ENCODE measurements at places on chromosomes 12 and 14. TPM values are rescaled to one million over a fixed set of nuclear protein-coding genes. Genes with fewer than 3 reads are reported as not detected.
A peak's percentile ranks its signal among the peaks of the same experiment; 100 is the strongest.

- peak overlapping the region; percentile 38 for H3K27ac ChIP-seq
- H3K27me3 ChIP-seq, result no peaks in the 10 kb centered on the region
- peaks cover 16% of the 10 kb centered on the region for H3K36me3 ChIP-seq
- H3K4me3 ChIP-seq, result no peak overlapping the region
- DNase-seq, result no peak
These were observed 7.9 kb downstream of the WDR89 start for GRCh38 chr14:63633801-63634200.

LPAR5 gene
- polyA plus RNA-seq, result 37.0 TPM

- no peak for DNase-seq
- H3K27me3 ChIP-seq, result peaks cover 40% of the 10 kb centered on the region
- H3K36me3 ChIP-seq, result peaks cover 6% of the 10 kb centered on the region
These were observed 58.1 kb upstream of the GRIP1 start for GRCh38 chr12:66736931-66737330.

DNA sequence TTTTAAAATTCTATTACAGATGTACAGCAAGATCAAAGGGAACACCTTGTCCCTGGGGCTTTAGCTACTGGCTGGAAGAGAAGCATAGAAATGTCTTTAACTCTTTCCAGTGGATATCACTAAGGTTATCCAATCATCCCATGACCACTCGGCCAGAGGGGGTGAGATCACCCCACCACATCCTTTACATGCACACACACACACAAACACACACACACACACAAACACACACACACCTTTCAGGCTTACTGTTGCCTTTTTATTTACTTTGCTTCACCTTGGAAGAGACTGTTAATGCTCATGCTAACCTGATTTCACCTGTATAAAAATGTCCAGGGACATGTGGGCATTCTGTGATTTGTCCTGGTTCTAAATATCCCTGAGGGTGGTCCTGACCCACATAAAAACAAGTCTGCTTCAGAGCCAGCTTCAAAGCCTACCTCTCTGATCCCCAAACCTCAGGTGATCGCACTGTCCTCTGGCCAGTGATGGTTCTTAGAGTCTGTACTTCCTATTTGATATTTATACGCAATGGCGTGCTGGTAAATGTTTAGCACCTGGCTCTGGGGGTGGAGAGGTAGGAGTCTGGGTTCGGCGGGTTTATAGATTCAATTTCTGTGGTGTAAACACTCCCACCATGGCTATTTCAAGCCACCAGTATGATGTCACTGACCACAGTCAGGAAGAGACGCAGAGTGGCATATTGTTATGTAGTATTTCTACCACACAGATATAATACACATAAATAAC is 166.1 kb upstream of the EEA1 start:
- H3K4me1 ChIP-seq, result peaks cover 15% of the 10 kb centered on the region
- H3K4me3 ChIP-seq, result no peak overlapping the region
- no peaks in the 10 kb centered on the region for H3K36me3 ChIP-seq
- no peaks in the 10 kb centered on the region for H3K27me3 ChIP-seq

GRCh38 chr12:57781801-57782200 is 786 bp upstream of the TSFM start:
- no peaks in the 10 kb centered on the region for H3K36me3 ChIP-seq
- peak overlapping the region; percentile 96 for H3K27ac ChIP-seq
- peaks cover 16% of the 10 kb centered on the region for H3K4me1 ChIP-seq

CLEC1A gene
- not detected for polyA plus RNA-seq

- H3K27ac ChIP-seq, result no peak overlapping the region
- no peaks in the 10 kb centered on the region for H3K27me3 ChIP-seq
- peaks cover 9% of the 10 kb centered on the region for H3K36me3 ChIP-seq
- DNase-seq, result no peak
- peaks cover 49% of the 10 kb centered on the region for H3K4me1 ChIP-seq
These were observed 58.9 kb downstream of the NCOR2 start for GRCh38 chr12:124508381-124509079.

DNA sequence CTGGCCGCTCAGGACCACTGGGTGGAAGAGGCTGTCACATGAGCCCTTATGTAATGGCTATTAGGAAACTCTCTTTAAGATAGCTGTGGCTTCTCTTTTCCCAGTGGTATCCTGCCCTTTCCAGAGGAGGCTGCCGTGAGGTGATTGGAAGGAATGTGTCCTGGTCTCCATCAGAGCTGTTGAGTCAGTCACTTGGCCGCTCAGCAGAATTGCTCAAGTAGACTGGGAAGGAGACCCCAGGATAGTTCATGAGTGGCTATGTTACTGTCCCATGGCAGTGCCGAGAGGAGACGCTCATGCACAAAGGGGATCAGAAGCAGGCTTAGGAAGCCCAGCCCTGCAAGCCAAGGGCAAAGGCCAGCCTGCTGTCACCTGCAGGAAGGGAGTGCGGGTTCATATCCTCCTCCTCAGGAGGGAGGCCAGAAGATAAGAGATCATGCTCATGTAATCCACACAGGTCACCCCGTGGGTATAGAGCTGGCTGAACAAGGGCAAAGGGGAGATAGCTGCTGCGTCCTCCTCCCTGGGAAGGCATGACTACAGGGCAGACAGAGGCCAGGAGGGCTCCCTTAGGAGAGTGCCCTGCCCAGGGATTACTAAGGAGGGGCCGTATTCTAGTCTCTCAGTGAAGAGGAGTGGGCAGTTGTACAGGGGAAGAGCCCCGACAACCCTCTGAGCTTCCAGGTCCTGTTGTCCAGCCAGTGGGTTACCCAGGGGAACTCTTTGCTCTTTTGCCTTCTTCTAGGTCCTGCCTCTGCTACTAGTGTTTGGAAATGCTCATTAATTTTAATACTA is 137.0 kb upstream of the MAX start:
- peaks cover 12% of the 10 kb centered on the region for H3K36me3 ChIP-seq
- no peak for DNase-seq
- no peak overlapping the region for H3K4me3 ChIP-seq

FAM90A1 gene
- not detected for polyA plus RNA-seq

GRCh38 chr14:68306265-68306933 is 486.5 kb downstream of the ZFP36L1 start:
- no peaks in the 10 kb centered on the region for H3K27me3 ChIP-seq
- peak overlapping the region; percentile 77 for H3K27ac ChIP-seq
- H3K4me3 ChIP-seq, result peak overlapping the region; percentile 4

GRCh38 chr12:108282676-108283075 is 56.4 kb downstream of the CMKLR1 start:
- no peak overlapping the region for H3K4me3 ChIP-seq
- H3K27me3 ChIP-seq, result peaks cover 23% of the 10 kb centered on the region
- DNase-seq, result no peak
- H3K36me3 ChIP-seq, result no peaks in the 10 kb centered on the region
- H3K4me1 ChIP-seq, result peaks cover 7% of the 10 kb centered on the region

DNA sequence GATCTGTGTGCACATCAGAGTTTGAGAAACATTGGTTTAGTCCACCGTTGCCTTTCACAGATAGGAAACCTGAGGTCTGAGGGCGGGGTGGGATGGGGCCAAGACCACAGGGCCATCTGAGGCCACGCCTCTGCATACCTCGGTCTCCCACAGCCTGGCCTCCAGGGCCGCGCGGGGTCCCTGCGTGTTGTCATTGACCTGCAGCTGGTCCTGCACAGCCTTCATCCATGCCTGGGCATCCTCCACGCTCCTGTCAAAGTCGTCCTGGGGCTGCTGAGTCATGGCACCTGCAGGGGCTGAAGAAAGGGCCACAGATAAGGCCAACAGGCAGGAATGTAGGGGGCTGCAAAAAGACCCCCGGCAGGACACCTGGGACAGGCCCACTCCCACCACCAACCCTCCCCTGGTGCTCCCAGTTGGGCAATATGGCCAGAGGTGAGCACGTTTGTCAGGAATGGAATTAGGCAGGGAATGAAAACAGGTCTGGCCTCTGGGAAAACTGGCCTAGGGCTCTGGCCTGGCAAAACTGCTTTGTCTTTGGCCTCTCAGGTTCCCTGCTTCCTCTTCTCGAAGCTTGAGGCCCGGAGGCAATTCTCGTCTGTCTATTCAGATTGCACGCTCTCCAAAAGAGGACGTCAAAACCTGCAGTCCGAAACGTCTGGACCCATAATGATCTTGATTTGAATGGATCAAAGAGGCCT is 40.8 kb downstream of the SYNE3 start:
- peaks cover 47% of the 10 kb centered on the region for H3K4me1 ChIP-seq
- H3K4me3 ChIP-seq, result no peak overlapping the region
- no peaks in the 10 kb centered on the region for H3K27me3 ChIP-seq
- DNase-seq, result no peak
- peaks cover 19% of the 10 kb centered on the region for H3K36me3 ChIP-seq
- H3K27ac ChIP-seq, result no peak overlapping the region

ASB2 gene
- polyA plus RNA-seq, result 0.62 TPM

GRCh38 chr12:68336889-68337303 is 4.7 kb upstream of the MDM1 start:
- no peak overlapping the region for H3K27ac ChIP-seq
- H3K36me3 ChIP-seq, result no peaks in the 10 kb centered on the region
- H3K27me3 ChIP-seq, result peaks cover 3% of the 10 kb centered on the region
- DNase-seq, result no peak
- H3K4me1 ChIP-seq, result peaks cover 6% of the 10 kb centered on the region
- H3K4me3 ChIP-seq, result no peak overlapping the region

DCTN2 gene
- polyA plus RNA-seq, result 72.8 TPM

DNA sequence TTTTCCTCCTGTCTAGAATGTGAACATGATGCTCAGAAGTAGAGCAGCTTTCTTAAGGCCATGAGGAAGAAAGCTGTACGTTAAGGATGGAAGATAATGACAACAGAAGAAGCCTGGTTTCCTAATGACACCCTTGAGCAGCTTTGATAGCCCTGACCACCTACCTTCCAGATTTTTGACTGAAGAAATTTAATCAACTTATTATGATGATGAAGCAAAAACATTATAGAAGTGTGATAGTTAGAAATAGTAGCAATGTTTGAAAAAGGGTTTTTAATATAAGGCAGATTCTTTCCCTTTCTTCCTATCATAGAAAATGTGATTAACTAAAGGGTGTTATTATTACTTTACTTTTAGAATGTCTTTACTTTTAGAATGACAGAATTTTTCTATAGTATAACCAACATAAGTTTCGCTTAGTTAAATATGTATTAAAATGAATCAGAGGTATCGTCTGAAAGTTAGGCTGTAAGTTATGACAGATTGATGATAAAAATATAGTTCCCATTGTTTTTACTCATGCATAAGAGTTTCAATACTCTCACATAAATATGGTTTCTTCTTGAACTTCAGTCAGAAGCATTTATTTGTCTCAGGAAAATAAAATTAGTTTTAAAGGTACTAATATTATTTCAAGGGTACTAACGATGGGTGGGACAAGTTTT is 50.1 kb upstream of the PPFIA2 start:
- DNase-seq, result no peak
- H3K27me3 ChIP-seq, result no peaks in the 10 kb centered on the region
- H3K4me1 ChIP-seq, result no peaks in the 10 kb centered on the region
- H3K27ac ChIP-seq, result no peak overlapping the region
- H3K36me3 ChIP-seq, result no peaks in the 10 kb centered on the region

DNA sequence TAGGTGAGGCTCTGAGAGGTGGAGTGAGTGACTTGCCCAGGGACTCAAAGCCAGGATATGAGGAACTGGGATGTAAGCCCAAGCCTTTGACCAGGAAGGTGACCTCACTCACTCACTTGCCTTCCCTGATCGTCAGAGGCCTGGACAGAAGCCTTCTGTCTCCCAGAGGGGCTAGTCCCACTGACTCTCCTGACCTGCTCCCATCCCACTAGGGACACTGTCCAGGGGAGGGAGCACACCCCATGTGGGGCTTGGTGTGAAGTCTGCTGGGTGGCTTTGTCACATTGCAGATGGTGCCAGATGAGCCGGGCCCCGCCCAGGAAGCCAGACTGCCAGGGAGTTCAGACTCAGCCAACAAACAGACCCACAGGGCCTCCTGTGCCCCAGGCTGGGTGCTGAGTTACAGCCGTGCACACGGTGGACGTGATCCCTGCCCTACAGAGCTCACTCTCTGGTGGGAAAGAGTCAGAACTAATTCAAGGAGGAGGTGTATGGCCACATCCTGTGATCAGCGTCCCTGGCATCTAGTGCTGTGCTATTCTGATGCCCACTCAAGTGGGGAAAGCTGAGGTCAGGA is 28.3 kb downstream of the MMAB start:
- no peak for DNase-seq
- H3K4me1 ChIP-seq, result no peaks in the 10 kb centered on the region
- H3K27ac ChIP-seq, result no peak overlapping the region
- H3K36me3 ChIP-seq, result no peaks in the 10 kb centered on the region
- H3K27me3 ChIP-seq, result peaks cover 12% of the 10 kb centered on the region

GRCh38 chr12:83016218-83016835 is 329.6 kb downstream of the TMTC2 start:
- no peaks in the 10 kb centered on the region for H3K4me1 ChIP-seq
- no peak overlapping the region for H3K4me3 ChIP-seq
- H3K27ac ChIP-seq, result no peak overlapping the region
- DNase-seq, result no peak
- peaks cover 6% of the 10 kb centered on the region for H3K36me3 ChIP-seq
- no peaks in the 10 kb centered on the region for H3K27me3 ChIP-seq

DNA sequence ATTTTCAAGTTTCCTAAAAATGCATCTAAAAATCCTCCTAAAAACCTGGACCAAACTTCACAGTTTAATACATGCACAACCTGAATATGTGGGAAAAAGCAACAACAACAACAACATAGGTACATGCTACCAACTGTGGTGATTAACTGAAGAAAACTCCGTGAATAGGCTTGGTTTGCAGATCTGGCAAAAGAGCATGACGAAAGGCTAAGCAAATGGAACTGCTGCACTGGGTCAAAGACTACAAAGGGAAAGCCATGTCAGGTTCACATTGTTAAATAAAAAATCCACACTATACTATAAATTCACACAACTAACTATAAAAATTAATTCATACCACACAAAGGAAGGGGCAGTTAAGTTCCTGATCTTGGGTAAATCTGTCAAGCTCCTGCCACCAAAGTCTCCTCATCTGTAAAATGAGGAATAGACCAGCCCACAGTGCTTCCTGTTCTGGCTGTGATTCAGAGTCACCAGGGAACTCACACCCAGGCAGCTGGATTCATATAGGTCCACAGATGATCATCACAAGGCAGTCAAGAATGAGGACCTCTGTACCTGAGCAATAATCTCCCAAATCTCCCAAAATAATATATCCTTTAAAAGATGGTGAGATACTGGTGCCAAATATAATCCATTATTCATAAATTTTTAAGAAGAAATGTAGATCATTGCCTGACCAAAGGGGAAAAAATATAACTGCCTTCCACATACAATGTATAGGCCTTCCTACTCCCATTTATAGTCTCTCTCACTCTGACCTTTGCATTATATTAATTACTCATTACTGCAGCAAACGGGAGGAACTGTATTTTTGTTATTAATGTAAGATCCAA is 7.0 kb downstream of the CORO1C start:
- H3K27me3 ChIP-seq, result no peaks in the 10 kb centered on the region
- no peak overlapping the region for H3K27ac ChIP-seq
- H3K4me3 ChIP-seq, result no peak overlapping the region
- H3K4me1 ChIP-seq, result peaks cover 48% of the 10 kb centered on the region

DNA sequence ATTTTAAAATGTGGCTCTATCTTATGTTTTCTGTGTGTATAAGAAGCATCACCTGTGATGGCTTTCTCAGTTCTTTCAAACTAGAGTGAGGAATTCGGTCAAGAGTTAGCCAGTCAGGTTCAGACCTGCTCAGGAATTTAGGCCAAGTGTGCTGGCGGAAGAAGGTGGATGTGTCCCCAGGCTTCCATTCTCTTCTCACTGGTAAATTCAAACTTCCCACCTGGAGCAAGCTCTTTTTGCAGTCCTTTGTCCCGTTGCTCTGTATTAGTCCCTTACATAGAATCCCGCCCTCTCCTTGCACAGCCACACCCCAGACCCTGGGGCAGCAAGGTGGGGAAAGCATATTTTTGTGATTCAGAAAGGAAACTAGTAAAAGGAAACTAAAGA is 124.7 kb upstream of the PWP1 start:
- peaks cover 3% of the 10 kb centered on the region for H3K4me1 ChIP-seq
- DNase-seq, result no peak
- no peaks in the 10 kb centered on the region for H3K27me3 ChIP-seq
- H3K4me3 ChIP-seq, result no peak overlapping the region

- H3K4me1 ChIP-seq, result peaks cover 9% of the 10 kb centered on the region
- peak overlapping the region; percentile 68 for H3K4me3 ChIP-seq
- H3K27me3 ChIP-seq, result no peaks in the 10 kb centered on the region
- H3K27ac ChIP-seq, result peak overlapping the region; percentile 78
- H3K36me3 ChIP-seq, result no peaks in the 10 kb centered on the region
These were observed 6.0 kb upstream of the SOS2 start for GRCh38 chr14:50237427-50237826.

Data from naive B cell (primary cell).